HFFc6 (cell line): ENCODE measurements at places on chromosomes 4 and X. TPM values are rescaled to one million over a fixed set of nuclear protein-coding genes. Genes with fewer than 3 reads are reported as not detected.

DNA sequence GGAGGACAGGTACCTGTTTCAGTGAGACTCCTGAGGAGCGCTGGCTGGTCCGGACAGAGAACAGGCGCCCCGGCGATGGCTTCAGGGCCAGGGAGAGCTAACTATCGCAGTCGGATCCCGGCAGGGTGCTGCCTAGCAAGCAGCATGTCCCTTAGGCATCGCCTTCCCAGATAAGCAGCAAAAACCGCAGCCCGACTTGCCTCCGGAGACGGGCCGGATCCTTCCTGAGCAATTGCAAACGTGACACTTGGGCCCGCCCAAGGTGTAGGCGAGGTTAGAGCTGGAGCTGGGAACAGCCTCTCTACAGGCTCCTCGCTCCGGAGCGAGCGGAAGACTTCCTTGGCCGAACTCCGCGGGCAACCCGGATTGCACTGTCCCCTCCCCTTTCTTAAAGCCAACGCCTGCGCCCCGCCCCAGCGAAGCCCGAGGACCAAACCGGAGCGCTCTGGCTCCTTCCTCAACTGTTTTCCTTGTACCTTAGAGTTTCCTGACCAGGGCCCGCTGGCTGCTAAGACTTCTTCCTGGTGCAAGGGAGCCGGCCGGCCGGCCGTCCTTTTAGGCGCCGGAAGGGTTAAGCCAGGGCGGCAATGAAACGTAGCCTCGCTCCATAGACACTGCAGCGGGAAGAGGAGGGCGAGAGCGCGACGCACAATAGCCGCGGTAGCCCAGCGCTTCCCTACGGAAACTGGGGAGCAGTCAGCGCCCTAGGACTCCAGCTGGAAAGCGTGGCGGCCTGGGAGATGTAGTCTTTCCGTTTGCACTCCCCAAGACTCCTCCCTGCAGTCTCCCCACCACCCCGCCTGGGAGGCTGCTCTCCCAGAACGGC, at the start of gene OPHN1:
Gene OPHN1 (minus strand): TSS at position 341 of the 826 bp plus-strand sequence. CDS start 475 bp downstream, outside the sequence.
- DNase-seq, result peak; percentile 80

DNA sequence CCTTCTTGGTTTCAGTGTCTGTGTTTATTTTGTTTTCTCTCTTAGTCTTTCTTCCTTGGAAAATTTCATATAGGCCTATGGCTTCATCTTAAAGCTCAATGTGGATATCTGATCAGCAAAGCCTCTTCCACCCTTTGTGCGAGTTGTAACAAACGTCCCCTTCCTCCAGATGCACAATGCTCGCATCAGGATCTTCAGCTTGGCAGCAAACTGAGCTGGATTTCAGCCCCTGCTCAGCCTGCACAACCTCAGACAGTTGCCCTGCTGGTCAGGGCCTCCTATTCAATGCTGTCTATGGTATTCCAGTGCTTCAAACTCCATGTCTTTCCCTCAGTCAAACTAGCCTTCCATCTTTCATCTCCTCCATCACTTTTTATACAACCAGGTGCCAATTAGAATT, 309.4 kb downstream of the ARHGAP24 start:
- DNase-seq, result no peak

FABP2 gene
- total RNA-seq, result not detected in 3 replicates

YTHDC1 gene
- 41.3 to 57.5 TPM (median 47.3 TPM) in 3 replicates for total RNA-seq

- DNase-seq, result no peak
These were observed 173.3 kb downstream of the PRKX start for GRCh38 chrX:3540105-3540504.

GRCh38 chr4:158255727-158256324, 45.5 kb downstream of the TMEM144 start:
- peak; percentile 62 for DNase-seq

DNA sequence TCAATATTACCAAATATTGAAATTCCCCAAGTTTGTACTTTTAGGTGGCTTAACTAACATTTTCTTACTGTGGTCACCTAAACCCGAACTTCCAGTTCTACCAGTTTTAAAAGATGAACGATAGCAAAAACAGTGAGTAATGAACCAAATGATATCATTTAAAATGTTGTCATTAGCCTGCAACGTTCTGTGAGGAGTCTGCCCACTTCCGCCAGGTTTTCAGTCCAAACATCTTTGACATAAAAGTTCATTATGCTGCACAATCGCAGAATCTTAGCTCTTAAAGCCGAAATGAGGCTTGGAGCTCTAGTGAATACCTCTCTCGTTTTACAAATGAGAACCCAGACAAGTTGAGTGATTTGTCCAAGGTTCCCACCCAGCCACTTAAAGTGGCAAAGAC, 762 bp downstream of the PIGA start:
- peak; percentile 17 for DNase-seq

GRCh38 chrX:104568304-104568915, 2.4 kb downstream of the IL1RAPL2 start:
- DNase-seq, result no peak

GRCh38 chr4:90888571-90888970, 761.4 kb downstream of the CCSER1 start:
- no peak for DNase-seq

LAMP2 gene
- 95.6 and 101 TPM in 2 replicates for total RNA-seq

RHOXF2 gene
- total RNA-seq, result not detected in 3 replicates

TMEM184C gene
- 39.5 to 40.9 TPM (median 40.6 TPM) in 3 replicates for total RNA-seq

- DNase-seq, result no peak
These were observed 9.5 kb downstream of the PNMA6F start for GRCh38 chrX:153312041-153312440.

GRCh38 chr4:143281507-143282190, 55.0 kb upstream of the GAB1 start:
- no peak for DNase-seq

DNA sequence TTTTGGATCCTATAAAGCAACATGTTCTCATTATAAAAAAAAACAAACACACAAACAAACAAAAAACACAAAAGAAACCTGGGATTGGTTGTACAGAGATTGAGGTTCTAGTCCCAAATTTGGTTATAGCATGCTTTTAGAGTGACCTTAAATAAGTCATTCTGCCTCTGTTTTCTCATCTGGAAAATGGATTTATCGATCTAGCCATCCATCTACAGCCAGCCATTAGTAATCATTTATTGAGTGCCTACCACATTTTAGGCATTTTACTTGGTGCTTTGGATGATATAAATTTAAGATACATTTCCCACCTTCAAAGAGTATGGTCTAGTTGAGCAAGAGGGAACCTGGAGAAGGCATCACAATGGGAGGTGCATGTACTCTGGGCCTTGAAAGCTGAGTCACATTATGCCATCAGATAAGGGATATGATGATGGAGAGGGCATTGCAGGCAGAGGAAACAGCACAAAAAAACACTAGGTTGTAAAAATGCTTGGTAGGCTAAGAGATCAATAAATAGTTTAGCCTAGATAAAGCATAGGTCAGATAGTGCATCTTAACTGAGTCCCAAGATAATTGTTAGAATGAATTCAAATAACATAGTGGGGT, 91.4 kb downstream of the HEPH start:
- no peak for DNase-seq

DNA sequence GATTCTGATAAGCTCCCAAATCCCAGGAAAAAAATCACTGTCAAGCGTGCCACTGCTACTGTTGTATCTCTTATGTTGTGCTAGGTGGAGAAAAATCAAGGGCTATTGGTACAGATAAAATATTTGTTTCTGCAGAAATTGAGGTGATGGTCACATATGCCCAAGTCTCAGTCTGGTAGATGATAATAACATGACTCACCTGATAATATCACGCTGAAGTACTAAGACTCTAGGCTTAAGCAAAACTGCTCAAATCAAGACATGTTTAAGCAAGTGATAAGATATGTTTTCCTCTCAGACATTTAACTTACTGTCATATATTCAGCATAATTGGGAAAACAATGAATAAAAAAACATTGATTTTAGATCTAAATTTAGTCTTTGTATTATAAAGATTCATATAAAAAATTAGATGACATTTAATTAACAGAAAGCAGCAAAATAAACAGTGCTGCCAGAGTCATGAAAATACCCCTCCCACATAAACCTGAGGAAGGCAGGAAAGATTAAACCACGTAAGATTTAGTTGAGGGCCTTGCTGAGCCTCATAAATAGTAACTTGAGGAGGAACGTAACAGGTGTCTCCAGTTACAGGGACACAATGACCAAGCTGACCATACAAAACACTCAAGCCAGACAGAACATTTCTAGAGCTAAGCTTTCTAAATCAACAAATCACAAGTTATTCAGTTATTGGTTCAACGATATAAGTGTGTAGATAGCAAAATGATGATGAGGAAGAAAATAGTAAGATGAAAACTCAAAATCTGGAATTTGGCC, 143.5 kb downstream of the CHM start:
- DNase-seq, result no peak

- DNase-seq, result no peak
These were observed 29.6 kb downstream of the PBDC1 start for GRCh38 chrX:76202471-76202870.

DNA sequence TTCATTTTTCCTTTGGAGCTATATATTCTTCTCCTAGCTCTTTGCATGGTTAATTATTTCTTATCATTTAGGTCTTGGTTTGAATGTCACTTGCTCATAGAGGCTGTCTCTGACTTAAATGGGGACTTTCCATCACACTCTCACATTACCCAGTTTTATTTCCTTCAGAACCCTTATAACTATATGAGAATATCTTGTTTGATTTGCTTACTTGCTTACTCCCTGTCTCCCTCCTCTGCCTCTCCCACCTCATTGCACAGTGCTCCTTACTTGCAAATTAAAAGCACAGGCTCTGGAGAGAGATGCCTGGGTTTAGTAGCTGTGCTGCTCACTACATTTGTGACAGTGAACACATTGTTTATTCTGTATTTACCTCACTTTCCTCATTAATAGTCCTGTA, 174.6 kb downstream of the SOWAHB start:
- peak; percentile 29 for DNase-seq

DNA sequence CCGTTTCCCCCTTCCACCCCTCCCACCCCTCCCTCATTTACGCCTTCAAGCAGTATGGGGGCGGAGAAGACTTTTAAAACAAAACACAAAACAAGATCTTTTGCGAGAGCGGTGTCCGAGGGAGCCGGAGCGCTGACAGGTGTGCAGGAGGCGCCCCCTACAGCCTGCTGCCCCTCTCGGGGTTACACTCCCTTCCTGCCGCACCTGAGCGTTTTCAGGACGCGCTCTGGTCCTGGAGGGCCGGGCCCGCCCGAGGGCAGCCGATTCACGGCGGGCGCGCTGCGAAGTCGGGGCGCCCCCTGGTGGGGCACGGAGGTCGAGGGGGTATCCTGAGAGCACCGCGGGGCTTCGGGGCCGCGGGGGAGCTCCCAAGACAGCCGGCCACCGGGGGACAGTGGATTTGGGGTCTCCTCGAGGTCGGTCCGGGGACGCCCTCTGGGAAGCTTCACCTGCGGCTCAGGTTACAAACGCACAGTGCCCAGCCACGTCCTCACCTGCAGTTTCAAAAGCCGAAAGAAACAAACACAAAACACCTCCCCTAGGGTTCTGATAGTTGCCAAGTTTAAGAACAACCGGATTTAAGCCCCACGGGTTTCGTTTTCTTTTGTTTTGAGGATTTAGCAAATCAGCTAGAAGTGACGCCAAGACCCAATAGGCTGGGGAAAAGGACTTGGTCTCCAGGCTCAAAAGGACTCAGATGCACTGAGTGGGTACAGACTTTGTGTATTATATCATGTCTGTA, 8.0 kb upstream of the NEUROG2 start:
- DNase-seq, result no peak

- no peak for DNase-seq
These were observed 3.3 kb downstream of the NLGN4X start for GRCh38 chrX:6225288-6225910.

GRCh38 chr4:172869621-172870268, 298.9 kb upstream of the GALNT7 start:
- DNase-seq, result no peak

TRPC5OS gene
- not detected in 3 replicates for total RNA-seq

DNA sequence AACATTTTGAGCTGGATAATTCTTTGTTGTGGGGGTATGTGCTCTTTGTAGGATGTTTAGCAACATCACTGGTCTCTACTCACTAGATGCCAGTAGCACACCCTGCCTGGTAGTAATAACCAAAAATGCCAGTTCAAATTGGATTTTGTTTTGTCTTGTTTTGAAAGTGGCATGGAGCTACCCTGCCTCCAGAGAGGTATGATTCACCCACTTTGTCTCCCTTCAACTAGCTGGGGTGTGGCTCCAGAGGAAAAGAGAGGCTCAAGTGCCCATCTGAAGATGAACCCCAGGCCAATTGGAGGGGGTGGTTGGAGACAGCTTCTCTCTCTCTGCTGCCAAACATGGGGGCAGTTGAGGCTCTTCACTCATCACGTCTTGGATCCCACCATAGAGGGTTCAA, 34.5 kb downstream of the NIPAL1 start:
- DNase-seq, result no peak

PNMA6F gene
- total RNA-seq, result not detected in 3 replicates

NOCT gene
- total RNA-seq, result 19.3 to 24.1 TPM (median 23.5 TPM) in 3 replicates

BMP3 gene
- total RNA-seq, result 0.21 TPM in 3 replicates

DOK7 gene
- total RNA-seq, result not detected in 3 replicates

- DNase-seq, result peak; percentile 53
These were observed 264.3 kb downstream of the NPFFR2 start for GRCh38 chr4:72295966-72296557.

DNA sequence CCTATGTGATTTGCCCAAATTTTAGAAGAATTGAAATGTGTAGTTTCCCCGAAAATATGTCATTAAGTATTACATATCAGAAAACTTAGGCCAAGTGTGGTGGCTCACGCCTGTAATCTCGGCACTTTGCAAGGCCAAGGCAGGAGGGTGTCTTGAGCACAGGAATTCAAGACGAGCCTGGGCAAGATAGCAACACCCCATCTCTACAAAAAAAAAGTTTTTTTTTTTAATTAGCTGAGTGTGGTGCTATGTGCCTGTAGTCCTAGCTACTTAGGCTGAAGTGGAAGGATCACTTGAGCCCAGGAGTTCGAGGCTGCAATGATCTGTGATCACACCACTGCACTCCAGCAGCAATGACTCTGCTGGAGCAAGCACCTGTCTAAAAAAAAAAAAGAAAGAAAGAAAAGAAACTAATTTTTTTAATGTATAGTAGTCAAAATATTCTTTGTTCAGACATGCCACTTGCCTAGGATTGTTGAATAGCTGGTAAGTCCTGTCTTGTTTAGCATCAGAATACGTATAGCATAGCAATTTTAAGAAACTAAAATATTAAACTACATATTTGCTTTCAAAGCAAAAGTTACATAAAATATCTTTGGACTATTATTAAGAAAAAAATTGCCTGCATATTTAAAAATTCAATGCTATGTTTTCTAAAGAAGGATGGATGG, 40.1 kb upstream of the GAB1 start:
- DNase-seq, result no peak

SSX2 gene
- not detected in 3 replicates for total RNA-seq

RNF175 gene
- not detected in 3 replicates for total RNA-seq

DNA sequence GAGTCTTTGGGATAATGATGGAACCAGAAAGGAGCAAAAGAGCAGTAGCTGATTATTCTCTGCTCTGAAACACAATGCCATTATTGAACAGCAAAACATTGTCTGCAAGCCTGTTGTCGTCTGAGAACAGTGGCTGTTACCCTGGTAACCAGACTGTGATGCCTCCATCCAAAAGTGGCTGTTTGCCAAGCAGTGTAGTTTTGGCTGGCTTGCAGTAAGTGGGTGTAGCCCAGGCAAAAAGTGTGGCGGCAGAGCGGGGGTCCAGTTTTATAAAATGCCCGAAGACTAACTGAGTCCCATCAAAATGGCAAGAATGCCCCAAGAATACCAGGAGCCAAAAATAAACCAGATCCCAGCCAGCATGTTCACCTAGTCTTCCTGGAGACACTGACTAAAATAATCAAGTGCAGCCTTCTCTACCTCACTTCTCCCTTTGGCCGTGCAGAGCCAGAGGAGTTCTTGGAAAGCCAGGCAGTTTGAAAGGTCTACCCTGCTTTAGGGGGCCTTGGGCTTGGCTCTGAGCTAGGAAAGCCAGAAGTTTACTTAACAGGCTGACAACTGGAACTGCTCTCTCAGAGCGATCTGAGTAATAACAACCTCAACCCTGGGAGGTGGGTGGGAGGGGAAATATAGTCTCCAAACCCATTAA, 2.6 kb downstream of the PLP1 start:
- no peak for DNase-seq
